ENCODE measurements at places on chromosomes 6 and 20. TPM values are rescaled to one million over a fixed set of nuclear protein-coding genes. Genes with fewer than 3 reads are reported as not detected.

SLC32A1 gene
- total RNA-seq: not detected

FAM110A gene
- total RNA-seq: 21.3 TPM

- no peak for DNase-seq
Measured at GRCh38 chr6:36523936-36524499, 23.3 kb downstream of the STK38 start.

GRCh38 chr6:26415791-26416190 is 13.7 kb downstream of the BTN3A1 start:
- DNase-seq: no peak

GRCh38 chr6:126123226-126123625 is 136.9 kb downstream of the TRMT11 start:
- no peak for DNase-seq

DNA sequence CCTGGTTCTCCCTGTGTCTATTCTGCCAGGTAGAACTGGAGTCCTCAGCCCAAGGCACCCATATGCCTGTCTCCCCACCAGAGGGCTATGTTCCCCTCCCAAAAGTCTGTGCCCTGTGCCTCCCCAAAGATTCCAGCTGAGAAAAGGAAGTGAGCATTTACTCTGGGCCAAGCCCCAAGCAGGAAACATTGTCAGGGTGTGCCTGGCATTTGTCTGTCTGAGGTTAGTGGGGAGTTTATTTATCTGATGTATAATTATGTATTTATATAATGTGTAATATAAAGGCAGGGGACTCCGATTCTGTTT is 5.6 kb downstream of the GDF5 start:
- no peak for DNase-seq

DNA sequence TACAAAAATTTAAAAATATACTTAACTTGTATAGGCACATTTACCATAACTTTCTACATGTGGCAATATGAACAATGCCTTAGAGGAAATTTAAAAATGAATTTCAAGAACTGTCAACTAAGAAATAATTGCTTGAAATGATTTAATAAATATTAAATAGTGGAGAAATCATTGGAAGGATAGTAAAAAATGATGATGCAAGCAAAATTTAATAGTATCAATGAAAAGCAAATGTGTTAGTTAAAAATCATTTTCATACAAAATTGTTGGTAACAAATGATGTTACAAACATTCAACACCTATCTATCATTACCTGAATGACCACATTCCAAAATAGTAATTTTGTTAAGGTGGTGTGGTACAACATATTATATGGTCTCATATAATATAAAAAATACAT is 331.0 kb downstream of the HAO1 start:
- no peak for DNase-seq

Measured in activated naive CD8-positive, alpha-beta T cell treated with anti-CD3 and anti-CD28 coated beads for 36 hours (primary cell).